ENCODE measurements at places on chromosomes 2 and 18.
A peak's percentile ranks its signal among the peaks of the same experiment; 100 is the strongest.

- no peak for DNase-seq
Measured at GRCh38 chr18:3552305-3552704, 102.3 kb downstream of the TGIF1 start.

DNA sequence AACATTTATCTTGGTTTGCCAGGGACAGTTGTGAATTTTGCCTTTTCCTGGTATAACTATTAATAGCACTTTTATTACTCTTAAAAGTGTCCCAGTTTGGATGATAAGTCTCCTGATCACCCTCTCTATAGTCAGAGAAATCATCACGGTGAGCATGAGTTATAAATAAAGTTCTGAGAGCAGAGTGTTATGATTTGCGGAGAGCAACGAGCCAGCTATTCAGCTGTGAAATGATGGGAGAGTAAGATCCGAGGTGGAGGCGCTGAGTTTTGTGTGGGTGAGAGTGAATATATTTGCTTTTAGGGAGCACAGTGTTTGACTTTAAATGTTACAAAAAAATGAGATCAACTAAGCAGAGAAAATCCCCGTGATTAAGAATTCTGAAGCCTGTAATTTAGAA is 179.6 kb downstream of the DSC3 start:
- DNase-seq, result no peak

- no peak for DNase-seq
Measured at GRCh38 chr2:4265936-4266335, 562.6 kb downstream of the DCDC2C start.

GRCh38 chr18:22683196-22683676 is 249.9 kb upstream of the RBBP8 start:
- peak; percentile 49 for DNase-seq

- DNase-seq, result no peak
Measured at GRCh38 chr2:125874564-125874963, 781.4 kb upstream of the GYPC start.

GRCh38 chr2:230619491-230619890 is 93.2 kb upstream of the CAB39 start:
- no peak for DNase-seq
